Vagina (tissue), 2 donors: ENCODE measurements at places on chromosomes 16 and 17.

- no peak overlapping the region for H3K4me3 ChIP-seq
- no peak for DNase-seq
- H3K36me3 ChIP-seq, result no peaks in the 10 kb centered on the region
- H3K27me3 ChIP-seq, result no peaks in the 10 kb centered on the region
Observed at GRCh38 chr16:78552106-78552675, 452.7 kb downstream of the WWOX start.

DNA sequence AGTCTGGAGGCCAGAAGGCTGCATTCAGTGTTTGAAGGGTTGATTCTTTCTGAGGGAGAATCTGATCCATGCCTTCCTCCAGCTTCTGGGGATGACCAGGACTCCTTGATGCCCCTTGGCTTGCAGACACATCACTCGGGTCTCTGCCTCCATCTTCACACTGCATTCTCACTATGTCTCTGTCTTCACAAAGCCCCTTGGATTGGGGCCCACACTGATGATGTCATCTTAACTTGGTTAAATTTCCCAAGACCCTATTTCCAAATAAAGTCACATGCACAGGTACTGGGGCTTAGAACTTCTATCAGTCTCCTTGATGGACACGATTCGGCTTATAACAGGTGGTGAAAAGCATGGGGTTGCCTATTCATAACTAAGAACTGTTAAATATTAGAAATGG is 112.1 kb upstream of the MYOCD start:
- H3K4me1 ChIP-seq, result no peaks in the 10 kb centered on the region
- H3K36me3 ChIP-seq, result no peaks in the 10 kb centered on the region
- H3K27ac ChIP-seq, result peak overlapping the region; percentile 28
- DNase-seq, result no peak
- no peaks in the 10 kb centered on the region for H3K27me3 ChIP-seq
- H3K4me3 ChIP-seq, result no peak overlapping the region

DNA sequence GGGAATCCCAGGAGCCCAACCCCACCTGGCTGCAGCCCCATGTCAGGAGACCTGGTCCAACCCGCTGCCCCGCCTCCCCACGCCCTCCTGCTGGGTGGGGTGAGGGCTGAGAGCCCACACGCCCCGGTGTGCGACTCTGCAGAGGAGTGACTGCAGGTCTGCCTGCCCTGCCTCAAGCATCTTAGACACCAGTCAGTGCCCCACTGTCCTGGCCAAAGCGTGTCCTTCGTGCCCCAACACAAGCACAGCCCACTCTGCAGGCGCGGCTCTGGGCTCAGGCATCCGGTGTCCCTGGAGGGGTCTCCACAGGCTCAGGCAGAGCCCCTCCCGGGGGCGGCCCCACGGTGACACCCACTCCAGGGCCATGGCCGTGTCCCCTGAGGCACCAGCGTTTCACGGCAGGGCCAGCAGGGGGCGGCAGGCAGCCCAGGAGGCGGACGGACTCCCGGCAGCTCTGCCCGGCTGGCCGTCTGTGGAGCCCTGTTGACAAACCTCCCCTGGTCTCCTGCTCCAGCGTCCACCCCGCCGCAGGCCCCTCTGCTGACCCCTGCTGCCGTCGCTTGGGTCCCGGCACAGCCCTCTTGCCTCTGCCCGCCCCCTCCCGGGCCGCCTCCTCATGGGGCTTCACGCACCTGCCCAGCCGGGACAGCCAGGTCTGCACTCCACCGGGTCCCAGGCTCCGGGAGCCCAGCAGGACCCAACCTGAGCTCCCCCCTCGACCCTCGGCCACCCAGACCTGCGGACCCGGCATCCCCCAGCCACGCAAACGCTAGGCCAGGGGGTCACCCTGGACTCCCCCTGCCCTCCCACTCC is 8.6 kb upstream of the UBE2I start:
- no peak for DNase-seq
- no peaks in the 10 kb centered on the region for H3K27me3 ChIP-seq
- H3K4me1 ChIP-seq, result peaks cover 13% of the 10 kb centered on the region
- no peak overlapping the region for H3K27ac ChIP-seq

GRCh38 chr16:67963292-67963661 is 5.2 kb downstream of the SLC12A4 start:
- H3K27me3 ChIP-seq, result no peaks in the 10 kb centered on the region
- no peaks in the 10 kb centered on the region for H3K36me3 ChIP-seq
- peak overlapping the region; percentile 24 for H3K27ac ChIP-seq
- peaks cover 89% of the 10 kb centered on the region for H3K4me1 ChIP-seq
- no peak overlapping the region for H3K4me3 ChIP-seq

DNA sequence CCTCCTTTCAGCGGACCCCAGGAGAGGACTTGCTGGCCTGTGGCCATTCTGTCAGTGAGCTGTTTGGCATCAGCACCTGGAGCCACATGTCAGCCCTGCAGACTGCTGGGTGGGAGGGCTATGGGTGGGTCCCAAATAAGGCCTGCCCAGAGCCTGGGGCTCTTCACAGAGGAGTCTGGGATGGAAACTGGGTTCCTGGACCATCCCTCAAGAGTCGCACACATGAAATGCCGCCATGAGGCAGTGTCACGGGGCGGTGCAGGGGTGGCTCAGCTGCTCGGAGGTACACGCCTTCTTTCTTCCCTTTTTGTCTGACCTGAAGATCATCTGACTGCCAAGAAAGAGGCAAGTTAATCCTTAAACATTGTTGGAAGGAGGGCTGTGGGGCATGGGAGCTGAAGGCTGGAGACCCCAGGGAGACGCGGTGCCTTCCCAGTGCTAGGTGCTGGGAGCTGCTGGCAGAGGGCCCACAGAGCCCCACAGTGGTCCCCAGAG is 14.8 kb downstream of the MPRIP start:
- no peaks in the 10 kb centered on the region for H3K27me3 ChIP-seq
- H3K36me3 ChIP-seq, result no peaks in the 10 kb centered on the region
- peaks cover 95% of the 10 kb centered on the region for H3K4me1 ChIP-seq

GRCh38 chr17:27049104-27049784 is 244.7 kb upstream of the WSB1 start:
- H3K27me3 ChIP-seq, result no peaks in the 10 kb centered on the region
- no peaks in the 10 kb centered on the region for H3K36me3 ChIP-seq
- no peaks in the 10 kb centered on the region for H3K4me1 ChIP-seq
- H3K4me3 ChIP-seq, result no peak overlapping the region
- no peak for DNase-seq
- no peak overlapping the region for H3K27ac ChIP-seq

DNA sequence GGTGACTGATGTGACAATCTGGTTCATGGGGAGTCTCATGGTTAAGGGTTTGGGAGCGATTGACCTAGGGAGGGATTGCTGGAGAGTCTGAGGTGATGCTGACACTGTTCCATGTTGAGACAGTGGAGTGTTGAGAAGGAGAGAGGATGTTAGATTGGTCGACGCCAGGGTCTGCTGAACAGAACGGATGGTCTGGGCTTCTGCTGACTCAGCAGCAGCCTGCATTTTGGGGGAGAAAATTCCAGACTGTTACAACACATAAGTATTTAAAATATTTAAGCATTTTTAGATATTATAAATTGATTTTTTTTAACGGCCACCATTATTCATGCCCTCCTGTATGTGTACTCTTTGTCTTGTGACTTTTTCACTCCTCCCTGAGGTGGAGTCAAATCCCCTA is 107.2 kb downstream of the TOX3 start:
- H3K27ac ChIP-seq, result no peak overlapping the region
- H3K27me3 ChIP-seq, result no peaks in the 10 kb centered on the region
- H3K4me1 ChIP-seq, result no peaks in the 10 kb centered on the region
- no peaks in the 10 kb centered on the region for H3K36me3 ChIP-seq
- DNase-seq, result no peak
- H3K4me3 ChIP-seq, result no peak overlapping the region

DNA sequence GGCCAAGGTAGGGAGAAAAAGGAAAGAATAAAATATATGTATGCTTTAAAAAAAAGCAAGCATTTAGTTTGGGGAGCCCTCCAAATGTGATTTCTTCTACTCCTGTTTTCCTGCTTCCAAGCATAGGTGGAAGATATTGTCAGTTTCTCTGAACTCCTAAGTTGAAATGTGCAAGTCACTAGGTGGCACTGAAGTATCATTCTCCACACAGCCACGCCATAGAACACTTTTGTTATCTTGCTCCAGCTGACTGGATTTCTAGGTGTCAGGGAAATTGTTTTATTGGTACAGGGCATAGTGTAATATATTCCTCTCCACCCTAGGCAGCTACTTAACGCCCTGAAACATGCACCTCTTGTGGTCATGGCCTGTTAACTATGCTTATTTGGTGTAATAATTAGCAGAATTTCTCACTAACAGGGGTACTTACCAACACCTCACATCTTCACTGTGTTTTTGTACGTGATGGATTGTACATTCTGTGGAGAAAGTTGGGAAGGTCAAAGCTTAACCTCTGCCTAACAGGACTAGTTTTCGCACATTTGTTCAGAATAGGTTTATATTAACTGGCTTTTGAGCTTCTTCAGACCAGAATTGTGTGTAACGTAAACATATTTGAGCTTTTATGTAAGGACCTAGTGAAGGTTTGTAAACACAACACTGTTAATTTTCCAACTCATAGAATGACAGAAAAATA is 69.3 kb downstream of the FTO start:
- peaks cover 60% of the 10 kb centered on the region for H3K4me1 ChIP-seq
- H3K27ac ChIP-seq, result peak overlapping the region; percentile 10
- no peak overlapping the region for H3K4me3 ChIP-seq
- DNase-seq, result no peak

DNA sequence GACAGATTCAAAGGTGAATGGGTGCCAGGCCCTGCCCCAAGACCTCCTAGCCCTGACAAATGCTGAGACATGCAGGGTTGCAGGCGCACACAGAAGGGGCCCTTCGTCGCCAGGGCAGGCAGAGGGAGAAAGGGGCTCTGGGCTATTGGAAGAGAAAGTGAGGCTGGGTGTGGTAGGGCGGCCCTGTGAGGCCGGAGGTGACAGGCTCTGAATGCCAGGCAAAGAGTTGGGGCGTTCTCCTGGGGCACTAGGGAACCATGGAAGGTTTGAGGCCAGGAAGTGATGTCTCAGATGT is 26.4 kb upstream of the NXPH3 start:
- no peaks in the 10 kb centered on the region for H3K27me3 ChIP-seq
- peaks cover 14% of the 10 kb centered on the region for H3K4me1 ChIP-seq
- H3K27ac ChIP-seq, result no peak overlapping the region
- no peaks in the 10 kb centered on the region for H3K36me3 ChIP-seq
- H3K4me3 ChIP-seq, result no peak overlapping the region
- DNase-seq, result no peak

GRCh38 chr16:87201052-87201451 is 116.1 kb downstream of the C16orf95 start:
- no peak overlapping the region for H3K27ac ChIP-seq
- no peak for DNase-seq
- H3K36me3 ChIP-seq, result no peaks in the 10 kb centered on the region
- H3K4me3 ChIP-seq, result no peak overlapping the region
- no peaks in the 10 kb centered on the region for H3K4me1 ChIP-seq

DNA sequence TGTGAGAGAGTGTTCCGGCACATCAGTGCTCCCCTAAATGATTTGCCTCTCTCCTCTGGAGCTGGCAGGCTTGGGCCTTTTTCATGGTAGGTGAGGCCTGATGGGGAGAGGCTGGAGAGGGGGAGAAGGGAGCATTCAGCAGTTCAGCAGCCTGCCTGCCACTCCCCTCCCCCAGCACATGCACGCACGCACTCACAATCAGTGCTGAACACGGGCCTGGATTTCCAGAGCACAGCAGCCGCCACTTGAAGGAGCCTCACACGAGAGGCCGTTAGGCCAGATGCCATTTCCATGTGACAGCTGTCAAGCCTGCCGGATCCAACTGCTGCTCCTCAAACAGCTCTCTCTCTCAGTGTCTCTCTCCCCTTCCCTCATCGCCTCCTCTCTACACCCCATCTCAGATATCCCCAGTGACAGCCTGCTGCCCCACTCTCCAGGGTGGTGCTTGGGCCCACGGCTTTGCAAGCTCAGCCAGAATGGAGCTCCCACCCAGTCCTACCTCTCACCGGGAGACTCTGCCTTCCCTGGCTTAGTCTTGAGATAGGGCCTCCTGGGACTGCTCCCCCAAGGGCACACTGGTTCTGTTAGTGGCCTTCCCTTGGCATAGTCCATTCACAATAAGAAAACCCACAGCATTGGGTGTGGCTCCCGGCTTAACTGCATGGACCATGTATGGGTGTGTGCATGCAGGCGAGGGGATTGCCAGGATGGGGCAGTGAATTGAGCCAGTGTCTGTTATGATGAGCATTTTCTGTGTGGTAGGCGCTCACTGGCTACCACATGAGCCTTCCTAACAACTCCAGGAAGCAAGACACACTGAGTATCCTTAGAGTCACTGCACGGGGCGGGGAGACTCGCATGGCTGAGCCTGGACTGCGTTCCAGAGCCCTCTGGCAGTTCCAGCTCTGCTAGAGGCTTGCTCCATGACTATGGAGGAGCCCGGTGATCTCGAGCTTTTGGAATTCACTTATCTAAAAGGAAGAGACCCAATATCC is 226.2 kb downstream of the CCDC182 start:
- no peak overlapping the region for H3K4me3 ChIP-seq
- H3K36me3 ChIP-seq, result no peaks in the 10 kb centered on the region
- no peak overlapping the region for H3K27ac ChIP-seq
- H3K27me3 ChIP-seq, result no peaks in the 10 kb centered on the region
- no peak for DNase-seq
- H3K4me1 ChIP-seq, result peaks cover 3% of the 10 kb centered on the region

DNA sequence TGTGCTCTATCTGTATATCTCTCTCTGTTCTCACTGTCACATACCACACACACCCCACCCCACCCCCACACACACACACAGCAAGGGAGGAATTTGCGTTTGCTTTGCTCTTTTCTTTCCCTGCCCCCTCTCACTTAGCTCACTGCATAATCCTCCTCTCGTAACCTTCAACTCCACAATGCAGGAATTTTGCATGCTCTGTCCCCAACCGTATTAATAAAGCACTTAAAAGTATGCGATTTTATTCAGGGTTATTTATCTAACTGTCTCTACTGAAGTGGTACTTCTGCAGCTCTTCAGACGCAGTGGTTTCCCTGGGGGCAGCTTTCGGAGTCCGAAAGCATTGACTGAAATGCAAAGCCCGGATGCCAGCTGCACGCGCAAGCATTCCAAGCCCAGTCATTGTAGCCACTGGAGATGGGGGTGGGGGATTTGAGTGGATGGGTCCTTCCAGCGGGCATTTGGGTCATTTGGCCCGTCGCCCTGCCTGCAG is 105.4 kb upstream of the RBFOX1 start:
- no peaks in the 10 kb centered on the region for H3K36me3 ChIP-seq
- H3K4me1 ChIP-seq, result no peaks in the 10 kb centered on the region
- no peak for DNase-seq
- no peak overlapping the region for H3K27ac ChIP-seq
